Stimulated activated CD4-positive, alpha-beta T cell treated with anti-CD3 and anti-CD28 coated beads, Interleukin-1b, Interleukin-23, amount 100 ng/mL, for 1 hour (primary cell): ENCODE measurements at places on chromosomes 7 and 10.

DNA sequence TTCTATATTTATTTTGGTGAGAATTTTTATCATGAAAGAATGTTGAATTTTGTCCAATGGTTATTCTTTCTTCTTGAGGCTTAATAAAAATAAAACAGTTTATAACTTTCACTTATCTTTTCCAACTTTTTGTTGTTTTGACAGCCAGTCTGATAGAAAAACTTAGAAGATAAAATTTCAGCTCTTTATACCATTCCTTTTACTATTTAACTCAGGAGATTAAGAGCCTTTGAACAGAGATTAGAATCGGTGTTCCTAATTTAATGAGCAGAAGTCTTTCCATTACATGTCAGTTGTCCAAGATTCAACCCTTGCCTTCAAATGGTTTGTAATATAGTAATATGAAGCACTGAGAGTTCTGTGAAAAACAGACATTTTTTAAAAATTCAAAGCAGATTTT is 97.8 kb upstream of the SEC61G start:
- no peak for DNase-seq

DNA sequence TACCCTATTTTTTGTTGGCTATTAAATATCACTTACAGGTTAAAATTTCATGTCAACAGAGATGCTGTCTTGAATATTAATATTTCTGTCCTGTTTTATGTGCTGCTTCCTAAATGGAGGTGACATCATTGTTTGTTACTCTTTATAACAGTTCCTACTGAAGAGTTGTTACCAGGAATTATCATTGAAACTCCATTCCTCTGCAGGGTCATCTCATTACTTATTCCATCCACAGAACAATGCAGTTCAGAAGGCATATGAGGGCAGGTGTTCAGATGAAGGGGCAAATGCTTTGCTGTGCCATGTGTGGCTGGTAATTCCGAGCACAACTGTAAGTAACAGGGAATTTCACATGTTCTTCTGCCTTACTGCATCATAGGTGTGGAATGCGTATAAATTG is 113.4 kb downstream of the ANK3 start:
- no peak for DNase-seq

- DNase-seq, result no peak
Observed at GRCh38 chr10:93589648-93590562, 11.1 kb downstream of the RBP4 start.

DNA sequence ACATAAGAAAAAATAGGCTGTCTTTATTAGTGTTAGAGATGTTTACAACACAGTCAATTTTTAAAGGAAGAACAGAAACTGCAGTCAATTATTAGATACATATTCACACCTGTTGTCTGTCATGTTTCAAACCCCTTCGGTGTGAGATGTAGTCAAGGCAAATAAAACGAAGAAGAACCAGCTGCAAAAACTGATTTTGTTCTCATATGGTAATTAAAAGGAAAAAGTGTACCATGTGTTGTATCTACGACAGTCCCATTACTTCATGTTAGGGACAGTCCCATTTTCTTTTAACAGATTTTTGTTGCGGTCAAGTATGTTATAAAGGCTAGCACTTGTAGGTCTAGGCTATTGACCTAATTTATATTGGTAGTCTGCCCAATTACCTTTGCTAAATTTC is 149.4 kb downstream of the LRRN3 start:
- no peak for DNase-seq

GRCh38 chr10:110221721-110222261 is 14.4 kb downstream of the MXI1 start:
- DNase-seq, result peak; percentile 57

GRCh38 chr10:37992083-37992482 is 15.6 kb upstream of the ZNF25 start:
- no peak for DNase-seq

- no peak for DNase-seq
Observed at GRCh38 chr10:75137533-75138438, 26.3 kb downstream of the SAMD8 start.

DNA sequence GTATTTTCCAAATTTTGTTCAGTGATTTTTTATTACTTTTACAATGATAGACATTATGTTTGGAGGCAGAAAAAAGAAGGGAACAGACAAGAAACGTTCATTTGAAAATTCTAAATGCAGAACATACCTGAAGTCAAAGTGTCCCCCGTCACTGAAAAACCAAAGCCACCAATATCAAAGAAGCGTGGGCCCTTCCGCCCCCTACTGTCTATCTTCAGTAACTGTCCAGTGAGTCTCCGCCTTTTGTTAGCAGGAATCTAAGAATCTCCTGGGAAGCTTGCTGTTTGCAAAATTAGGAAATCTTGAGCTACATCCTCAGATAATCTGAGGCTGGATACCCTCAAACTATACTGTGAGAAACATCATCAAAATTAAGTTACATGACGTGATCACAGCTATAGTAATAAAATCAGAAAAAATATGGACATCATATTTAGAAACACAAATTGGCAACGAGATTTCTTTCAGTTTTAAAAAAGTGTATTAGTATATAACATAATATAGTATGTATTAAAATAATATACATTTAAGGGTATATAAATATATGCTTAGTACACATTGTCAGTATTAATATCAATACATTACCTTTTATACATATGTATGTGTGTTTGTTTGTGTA is 169.3 kb upstream of the AKR1E2 start:
- DNase-seq, result peak; percentile 20

- no peak for DNase-seq
Observed at GRCh38 chr7:69823151-69823744, 225.0 kb downstream of the AUTS2 start.

- DNase-seq, result no peak
Observed at GRCh38 chr10:89963451-89964102, 262.2 kb downstream of the KIF20B start.

DNA sequence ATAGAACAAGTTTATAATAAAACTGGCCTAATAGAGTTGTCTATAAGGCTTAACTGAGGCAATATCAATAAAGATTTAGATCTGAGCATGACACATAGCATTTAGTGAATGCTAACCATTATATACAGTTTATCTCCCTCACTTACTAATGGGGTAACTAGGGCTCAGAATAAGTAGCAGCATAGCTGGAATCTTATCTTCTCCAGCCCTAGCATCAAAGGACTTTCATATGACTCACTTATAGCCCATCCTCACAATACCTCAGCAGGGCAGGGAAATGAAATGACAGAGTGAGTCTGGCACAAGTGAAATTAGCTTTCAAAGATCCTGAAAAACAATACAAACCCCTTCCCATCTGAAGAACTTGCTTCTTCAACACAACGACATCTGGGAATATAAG is 362.9 kb downstream of the KIF20B start:
- no peak for DNase-seq

- DNase-seq, result no peak
Observed at GRCh38 chr7:22718911-22719420, 8.0 kb upstream of the IL6 start.

DNA sequence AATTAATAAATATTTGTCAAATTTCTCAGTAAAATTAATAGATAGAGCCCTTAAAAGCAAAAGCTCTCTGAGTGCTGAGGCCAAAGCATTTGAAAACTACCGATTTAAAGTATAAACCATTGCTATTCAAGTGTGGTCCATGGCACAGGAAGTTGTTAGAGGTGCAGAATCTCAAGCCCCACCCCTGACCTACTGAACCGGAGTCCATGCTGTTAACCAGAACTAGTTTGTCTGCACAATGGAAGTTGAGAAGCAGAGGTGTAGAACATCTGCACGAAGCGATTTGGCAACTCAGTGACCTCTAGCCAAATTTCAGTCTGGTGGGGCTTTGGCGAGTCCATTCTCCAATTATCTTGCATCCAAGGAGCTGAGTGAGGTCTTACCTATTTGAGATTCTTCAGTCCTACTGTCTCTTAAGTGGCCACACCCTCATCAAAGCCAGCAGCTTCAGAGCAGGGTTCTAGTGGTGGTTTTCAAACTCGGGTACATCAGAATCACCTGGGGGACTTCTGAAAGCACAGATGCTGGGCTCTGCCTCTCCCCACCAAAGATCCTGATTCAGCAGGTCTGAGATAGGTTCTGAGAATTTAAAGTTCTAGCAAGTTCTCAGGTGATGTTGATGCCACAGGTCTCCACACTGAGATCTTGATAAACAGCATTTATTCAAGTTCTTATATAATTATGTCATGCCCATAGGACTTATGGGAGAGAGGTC is 96.8 kb upstream of the SAMD8 start:
- no peak for DNase-seq

- no peak for DNase-seq
Observed at GRCh38 chr7:132154248-132154647, 422.0 kb downstream of the PLXNA4 start.

DNA sequence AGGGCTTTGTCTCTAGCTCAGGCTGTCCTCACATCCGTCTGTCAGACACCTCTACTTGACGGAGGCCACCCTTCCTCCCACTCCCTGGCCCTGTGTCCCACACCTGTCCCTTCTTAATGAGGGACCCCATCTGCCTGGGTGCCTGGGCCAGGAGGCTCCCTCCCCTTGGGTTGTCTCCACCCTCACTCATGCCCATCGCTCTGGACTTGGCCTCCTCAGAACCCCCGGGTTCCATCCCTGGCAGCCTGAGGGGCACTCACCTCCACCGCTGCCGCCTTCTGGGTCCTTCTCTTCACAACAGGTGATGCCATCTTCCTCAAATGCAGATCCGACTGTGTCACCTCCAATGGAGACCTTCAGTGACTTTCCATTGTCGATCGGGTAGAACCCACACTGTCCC is 20.2 kb upstream of the GJD4 start:
- no peak for DNase-seq

DNA sequence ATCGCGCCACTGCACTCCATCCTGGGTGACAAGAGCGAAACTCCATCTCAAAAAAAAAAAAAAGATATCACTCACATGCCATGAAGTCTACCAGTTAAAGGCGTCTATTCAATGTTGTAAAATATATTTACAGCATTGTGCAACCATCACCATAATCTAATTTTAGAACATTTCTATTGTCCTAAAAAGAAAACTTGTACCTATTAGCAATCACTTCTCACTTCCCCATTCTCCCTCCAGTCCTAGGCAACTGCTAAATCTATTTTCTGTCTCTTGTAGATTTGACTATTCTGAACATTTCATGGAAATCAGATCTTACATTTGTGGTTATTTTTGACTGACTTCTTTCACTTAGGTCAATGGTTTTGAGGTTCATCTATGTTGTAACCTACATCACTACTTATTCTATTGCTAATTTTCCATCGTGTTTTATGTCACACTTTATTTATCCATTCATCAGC is 25.2 kb upstream of the OTUD1 start:
- DNase-seq, result no peak

GRCh38 chr10:98150544-98150943 is 16.1 kb downstream of the R3HCC1L start:
- no peak for DNase-seq

GRCh38 chr10:63866075-63866746 is 345.0 kb downstream of the REEP3 start:
- DNase-seq, result no peak

- DNase-seq, result no peak
Observed at GRCh38 chr10:67596641-67597040, 99.4 kb downstream of the CTNNA3 start.

DNA sequence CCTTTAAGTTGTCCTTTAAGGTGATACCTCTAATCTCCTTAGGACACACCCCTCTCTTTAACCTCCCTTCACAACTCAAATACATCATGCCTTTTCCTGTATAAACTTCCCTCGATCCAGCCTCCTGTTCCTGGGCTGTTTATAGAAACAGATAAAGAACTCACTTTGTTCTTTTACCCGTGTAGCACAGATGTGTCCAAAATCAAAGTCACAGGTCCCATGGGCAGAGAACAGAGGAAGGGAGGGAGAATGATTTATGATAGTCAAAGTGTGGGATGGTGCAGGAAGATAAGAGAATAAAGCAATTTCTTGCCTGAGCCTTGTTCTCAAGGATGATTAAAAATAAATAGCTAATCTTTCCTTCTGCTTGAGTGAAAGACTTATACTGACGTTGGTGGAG is 50.3 kb upstream of the CABCOCO1 start:
- no peak for DNase-seq

GRCh38 chr10:101588879-101589278 is 758 bp downstream of the DPCD start:
- no peak for DNase-seq

DNA sequence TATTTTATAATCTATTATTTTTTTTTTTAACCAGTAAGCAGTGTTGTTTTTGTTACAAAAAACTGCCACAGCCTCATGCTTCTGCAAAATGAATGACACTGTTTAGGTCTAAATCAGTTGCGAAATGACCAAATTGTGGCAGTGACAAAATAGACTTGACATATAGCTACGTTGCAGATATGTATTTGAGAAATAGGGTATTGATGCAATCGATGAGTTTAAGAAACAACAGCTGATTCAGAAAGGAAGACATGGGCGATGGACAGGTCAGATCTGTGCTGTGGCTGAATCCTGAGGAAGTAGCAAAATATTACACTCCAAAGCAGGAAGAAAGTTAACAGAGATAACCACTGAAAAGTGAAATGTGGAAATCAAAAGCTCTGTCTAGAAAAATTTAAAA is 89.0 kb upstream of the STEAP4 start:
- no peak for DNase-seq

DNA sequence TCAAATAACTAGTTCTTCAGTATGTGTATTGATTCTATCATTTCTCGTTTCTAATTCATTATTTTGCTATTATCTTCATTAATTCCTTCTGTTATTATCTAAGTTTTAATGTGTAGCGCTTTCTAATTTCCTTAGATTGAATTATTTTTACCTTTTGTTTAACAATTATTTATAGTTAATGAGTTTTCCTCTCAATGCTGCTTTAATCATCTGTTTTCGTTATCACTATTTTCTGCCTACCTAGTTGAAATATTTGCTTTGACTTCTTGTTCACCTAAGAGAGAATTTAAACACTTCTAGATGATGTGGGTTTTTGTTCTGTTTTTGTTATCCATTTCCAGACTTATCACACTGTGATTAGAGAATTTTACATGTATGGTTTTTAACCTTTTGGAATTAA is 37.5 kb upstream of the MTPN start:
- DNase-seq, result no peak

GRCh38 chr10:16891375-16892313 is 74.4 kb upstream of the RSU1 start:
- DNase-seq, result peak; percentile 7

GRCh38 chr10:31102421-31102820 is 70.8 kb upstream of the ZNF438 start:
- DNase-seq, result no peak

GRCh38 chr7:19079066-19079465 is 38.4 kb downstream of the TWIST1 start:
- no peak for DNase-seq

DNA sequence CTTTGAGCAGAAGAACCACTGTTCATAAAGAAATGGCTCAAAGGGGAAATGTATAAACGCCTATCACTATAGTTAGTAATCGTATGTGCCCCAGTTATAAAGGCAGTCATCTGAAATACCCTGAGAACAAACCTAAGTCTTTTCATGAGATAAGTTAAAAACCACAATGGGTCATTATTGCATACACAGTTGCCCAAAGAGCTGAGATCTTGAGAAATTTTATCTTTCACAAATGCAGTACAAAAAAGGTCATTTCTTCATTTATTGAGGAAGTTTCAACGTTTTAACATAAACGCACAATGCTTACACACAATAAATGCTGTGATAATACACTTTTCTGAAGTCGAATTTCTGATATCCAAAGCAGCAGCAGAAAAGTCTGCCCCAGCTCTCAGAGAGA is 114.4 kb downstream of the MICU1 start:
- no peak for DNase-seq
